ENCODE measurements at places on chromosomes 7 and 10.

- DNase-seq: no peak
These were observed 14.6 kb downstream of the GATA3 start for GRCh38 chr10:8069108-8069507.

DNA sequence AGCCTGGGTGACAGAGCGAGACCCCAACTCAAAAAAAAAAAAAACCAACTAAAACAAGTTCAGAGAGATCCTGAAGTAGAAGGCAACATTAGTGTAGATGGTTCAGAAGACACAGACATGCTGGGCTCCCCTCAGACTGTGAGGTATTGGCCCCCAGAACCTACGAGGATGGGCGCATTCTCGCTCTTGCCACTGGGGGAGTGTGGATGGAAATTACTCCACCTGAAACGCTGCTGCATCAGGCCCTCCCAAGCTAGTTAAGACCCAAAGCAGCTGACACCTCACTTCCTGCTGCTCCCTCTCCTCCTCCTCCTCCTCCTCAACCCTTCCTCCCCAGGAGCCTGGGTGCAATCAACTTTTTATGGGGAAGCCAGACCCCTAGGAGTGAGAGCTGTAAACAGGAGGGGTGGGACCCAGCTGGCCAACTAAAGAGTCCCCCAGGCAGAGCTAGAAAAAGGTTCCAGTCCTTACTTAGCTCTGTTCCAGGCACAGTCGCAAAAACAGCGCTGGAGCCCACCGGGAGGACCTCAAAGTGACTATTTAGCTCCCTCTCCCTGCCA is 7.4 kb downstream of the SH3PXD2A start:
- no peak for DNase-seq

- no peak for DNase-seq
These were observed 80.9 kb upstream of the APBB1IP start for GRCh38 chr10:26357203-26357602.

DNA sequence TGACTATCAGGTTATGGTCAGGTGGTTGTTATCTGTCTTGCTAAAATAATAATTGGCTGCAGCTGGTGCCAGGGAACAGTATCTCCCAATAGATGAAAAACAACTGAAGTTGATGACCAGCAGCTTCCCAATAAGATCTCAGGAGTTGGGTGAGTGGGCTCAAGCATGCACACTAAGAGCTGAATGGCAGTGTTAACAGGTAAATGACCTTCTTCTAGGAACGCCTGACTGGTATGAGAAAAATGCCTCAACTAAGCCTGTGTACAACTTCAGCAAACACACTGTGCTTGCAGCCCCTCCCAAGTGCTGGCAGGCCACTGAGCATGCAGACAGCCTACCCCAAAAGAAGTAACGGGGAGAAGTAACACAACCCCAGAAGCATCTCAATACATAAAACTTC is 636.9 kb downstream of the ACTR3B start:
- DNase-seq: no peak

- no peak for DNase-seq
These were observed 34.0 kb downstream of the LYZL1 start for GRCh38 chr10:29322918-29323317.

DNA sequence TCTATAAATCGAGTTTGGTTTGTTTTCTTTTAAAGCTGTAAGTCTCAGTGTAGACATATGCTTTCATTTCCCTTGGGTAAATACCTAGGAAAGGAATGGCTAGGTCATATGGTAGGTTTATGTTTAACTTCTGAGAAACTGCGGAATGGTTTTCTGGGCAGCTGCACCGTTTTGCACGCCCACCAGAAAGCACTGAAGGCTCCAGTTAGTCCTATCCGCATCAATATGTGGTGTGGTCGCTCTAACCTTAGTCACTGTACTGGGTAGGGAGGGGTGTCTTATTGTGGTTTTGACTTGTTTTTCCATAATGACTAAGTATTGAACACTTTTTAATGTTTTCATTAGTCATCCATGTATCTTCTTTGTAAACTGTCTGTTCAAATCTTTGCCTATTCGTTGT is 279.5 kb upstream of the AKR1E2 start:
- no peak for DNase-seq

GRCh38 chr7:31432176-31432575 is 81.7 kb upstream of the ITPRID1 start:
- DNase-seq: no peak

GRCh38 chr10:19133992-19134391 is 85.4 kb downstream of the MALRD1 start:
- DNase-seq: no peak

GRCh38 chr7:93758631-93759030 is 131.9 kb downstream of the TFPI2 start:
- DNase-seq: no peak

Data from putamen (tissue), 1 donor.